Anterior cingulate cortex (tissue), 58 donors: ENCODE measurements at places on chromosomes 2 and 18.

- no peak for DNase-seq
These were observed 418.8 kb upstream of the SPHKAP start for GRCh38 chr2:228600265-228600664.

DNA sequence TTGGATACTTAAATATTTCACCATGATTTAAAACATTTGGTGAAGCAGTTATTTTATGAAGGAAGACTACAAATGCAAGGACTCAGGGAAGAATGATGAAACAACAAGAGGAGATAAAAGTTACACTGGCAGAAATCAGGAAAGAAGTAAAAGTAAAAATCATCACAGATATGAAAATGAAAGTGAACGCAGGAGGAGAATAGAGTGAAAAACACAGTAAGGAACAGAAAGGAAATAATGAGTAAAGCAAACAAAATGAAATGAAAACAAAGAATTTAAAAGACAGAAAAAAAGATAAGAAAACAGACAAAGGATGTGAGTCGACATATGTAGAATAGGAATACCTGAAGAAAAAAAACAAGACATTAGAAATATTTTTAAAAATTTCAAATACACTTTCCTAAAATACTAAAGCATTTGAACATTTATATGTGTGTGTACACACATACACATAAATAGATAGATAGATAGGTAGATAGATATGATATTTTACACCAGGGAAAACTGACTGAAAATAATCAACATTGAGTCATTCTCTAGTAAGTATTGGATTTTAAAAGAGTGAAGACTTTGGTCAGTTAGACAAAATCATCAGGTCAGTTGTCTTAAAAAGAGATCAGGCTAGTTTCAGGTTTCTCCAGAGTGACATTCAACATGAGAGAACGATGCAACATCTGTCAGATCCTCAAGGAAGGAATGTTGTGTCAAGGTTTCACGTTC is 12.1 kb upstream of the KDSR start:
- no peak for DNase-seq

GRCh38 chr18:76496194-76496890 is 1.3 kb upstream of the ZNF516 start:
- no peak for DNase-seq

DNA sequence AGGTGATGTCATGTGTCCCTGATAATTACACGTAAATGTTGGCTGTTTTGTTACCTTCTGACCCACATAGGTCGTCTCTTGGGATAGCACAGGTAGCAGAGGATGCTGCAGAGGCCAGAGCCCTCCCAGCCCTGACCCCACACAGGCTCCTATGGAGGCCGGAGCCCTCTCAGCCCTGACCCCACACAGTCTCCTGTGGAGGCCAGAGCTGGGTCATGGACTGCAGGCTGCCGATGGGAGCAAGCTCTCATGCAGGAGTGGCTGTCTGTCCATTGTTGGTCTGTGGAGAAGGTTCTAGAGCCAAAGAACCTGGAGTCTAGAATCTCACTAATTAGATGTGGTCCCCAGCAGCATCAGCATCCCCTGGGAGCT is 155.5 kb downstream of the LDLRAD4 start:
- no peak for DNase-seq

DNA sequence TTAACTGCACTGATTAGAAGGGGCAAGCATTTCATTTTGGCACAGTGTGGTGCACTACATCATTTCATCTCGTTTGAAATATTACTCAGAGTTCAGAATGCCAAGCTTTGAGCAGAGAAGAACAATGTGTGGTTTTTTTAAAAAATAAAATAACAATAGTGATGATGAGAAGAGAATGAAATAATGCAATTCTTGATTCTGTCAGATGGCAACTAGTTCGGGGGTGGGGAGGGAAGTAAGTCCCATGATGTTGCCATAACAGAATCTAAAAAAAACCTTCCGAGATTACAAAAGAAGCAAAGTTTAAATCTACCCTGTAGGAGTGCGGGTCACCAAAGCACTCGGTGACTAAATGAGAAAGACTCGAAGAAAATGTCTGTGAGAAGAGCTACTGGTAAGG is 490.4 kb downstream of the NR4A2 start:
- no peak for DNase-seq

DNA sequence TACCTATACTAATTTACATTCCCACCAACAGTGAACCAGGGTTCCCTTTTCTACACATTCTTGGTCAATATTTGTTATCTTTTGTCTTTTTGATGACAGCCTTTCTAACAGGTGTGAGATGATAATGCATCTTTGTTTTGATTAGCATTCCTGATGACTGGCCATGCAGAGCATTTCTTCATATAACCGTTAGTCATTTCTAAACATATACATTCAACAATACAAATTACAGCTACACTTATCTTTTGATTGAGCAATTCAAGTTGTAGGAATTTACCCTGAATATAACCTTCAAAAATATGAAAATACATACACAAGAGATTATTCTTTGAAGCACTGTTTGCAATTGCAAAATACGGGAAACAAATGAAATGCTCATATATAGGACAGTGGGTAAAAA is 94.9 kb downstream of the TMEM131 start:
- no peak for DNase-seq

DNA sequence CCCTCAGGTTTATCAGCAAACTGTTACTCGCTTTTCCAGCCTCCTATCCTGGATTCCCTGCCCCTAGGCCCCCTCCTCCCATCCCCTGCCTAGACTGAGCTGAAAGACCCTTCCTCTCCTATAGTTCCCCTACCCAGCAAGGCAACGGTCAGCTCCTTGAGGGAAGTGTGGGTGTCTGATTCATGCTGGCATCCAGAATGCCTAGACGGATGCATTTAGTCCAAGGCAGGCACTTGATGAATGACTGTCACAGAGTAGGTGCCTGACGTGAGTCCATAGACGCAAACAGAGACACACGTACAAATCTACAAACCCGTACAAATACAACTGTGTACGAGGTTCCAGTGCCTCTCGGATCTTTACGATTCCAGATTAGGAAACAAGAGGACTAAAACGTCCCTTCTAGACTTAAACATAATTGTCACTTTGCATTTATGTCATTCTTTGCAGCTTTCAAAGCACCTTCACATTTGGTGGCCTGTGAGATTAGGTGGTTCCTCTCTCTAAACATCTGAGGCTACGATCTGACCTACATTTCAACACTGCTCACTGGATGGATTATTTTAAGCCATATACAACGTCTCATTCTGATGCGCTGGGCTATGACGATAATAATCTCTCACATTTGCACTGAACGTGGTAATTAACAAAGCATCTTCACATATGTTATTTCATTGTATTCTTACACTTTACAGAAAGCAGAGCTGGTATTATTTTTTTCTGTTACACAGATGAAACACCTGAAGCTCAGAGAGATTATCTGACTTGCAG is 36.7 kb downstream of the DNMT3A start:
- no peak for DNase-seq

- no peak for DNase-seq
These were observed 17.0 kb downstream of the GPR35 start for GRCh38 chr2:240642061-240642805.

GRCh38 chr2:233033672-233034071 is 1.2 kb downstream of the NEU2 start:
- no peak for DNase-seq

DNA sequence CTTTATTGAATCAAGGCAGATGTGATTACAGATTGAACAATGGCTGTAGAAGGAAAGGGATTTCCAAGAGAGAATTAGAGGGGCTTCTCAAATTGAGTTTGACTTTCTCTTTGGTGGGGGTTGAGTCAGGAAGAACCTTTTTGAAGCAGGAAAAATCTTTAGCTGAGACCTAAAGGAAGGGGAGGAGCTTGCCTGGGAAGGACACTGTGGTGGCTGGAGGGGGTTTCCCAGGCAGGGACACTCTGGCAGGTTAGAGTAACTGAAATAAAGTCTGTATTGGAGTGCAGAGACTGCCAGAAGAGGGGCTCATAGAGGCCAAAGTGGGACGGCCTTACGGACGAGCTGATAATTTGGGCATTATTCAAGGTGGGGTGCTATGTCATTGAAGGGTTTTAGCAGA is 69.3 kb downstream of the NEDD4L start:
- DNase-seq: no peak

GRCh38 chr18:32277549-32277948 is 87.7 kb downstream of the MEP1B start:
- no peak for DNase-seq

DNA sequence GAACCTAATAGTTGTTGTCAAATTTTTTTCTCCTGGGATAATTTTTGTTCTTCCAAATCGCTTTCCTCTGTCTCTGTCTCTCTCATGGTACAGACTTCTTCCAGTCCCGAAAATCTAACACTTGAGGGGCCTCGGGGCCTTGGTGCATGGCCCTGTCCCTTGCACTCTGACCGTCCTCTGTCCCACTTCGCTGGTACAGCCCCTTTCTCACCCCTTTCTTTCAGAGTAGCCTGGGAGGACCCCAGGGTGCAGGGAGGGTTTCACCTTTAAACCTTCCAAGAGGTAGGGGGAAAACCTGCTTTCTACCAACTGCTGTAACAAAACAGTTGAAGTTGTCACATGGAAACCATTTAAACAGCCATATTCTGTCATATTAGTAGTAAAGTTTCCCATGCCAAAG is 22.2 kb upstream of the FAHD2A start:
- no peak for DNase-seq

DNA sequence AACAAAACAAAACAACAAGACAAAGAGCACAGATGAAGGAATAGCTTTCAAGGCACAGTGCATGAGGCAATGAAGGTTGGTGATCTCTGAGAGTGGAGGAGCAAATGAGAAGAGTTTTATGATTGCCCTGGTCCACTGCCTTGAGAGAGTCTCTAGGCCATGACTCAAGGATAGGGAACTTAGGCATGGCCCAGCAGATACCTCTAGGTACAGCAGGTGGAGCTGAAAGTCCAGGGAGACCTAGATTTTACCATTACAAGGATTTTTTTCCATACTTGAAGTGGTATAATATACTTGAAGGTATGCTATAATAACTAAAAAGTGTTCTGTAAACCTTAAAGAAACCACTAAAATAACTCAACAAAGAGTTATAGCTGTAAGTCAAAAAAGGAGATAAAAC is 239.5 kb upstream of the KLHL29 start:
- no peak for DNase-seq

DNA sequence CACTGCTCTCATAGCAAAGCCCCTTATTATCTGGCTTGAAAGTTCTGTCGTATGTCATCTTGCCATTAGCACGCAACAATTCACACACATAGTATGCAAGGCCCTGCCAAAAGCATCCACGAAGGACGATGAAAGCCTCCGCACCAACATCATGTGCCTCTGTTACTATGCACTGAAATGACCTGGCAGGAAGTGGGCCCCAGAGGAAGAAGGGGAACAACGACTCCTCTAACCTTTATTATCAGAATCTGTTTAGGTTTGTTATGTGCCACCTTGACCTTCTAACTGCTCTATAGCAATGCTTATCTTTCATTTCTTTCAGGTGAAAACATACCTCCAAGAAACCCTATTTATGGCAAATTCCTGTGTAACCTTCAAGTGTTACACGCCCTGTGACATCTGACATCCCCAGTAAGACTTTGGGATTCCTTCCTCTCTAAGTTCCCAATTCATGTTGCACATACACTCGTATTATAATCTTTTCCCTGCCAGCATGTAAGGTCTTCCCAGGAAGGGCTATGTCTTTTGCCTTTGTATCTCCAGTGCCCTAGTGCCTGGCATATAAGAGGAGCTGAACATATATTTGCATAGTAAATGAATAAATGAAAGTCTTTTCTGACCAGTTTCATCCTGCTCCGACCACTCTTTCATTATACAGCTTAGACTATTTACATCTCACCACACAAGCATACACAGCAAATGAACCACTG is 7.0 kb upstream of the NDUFV2 start:
- no peak for DNase-seq

DNA sequence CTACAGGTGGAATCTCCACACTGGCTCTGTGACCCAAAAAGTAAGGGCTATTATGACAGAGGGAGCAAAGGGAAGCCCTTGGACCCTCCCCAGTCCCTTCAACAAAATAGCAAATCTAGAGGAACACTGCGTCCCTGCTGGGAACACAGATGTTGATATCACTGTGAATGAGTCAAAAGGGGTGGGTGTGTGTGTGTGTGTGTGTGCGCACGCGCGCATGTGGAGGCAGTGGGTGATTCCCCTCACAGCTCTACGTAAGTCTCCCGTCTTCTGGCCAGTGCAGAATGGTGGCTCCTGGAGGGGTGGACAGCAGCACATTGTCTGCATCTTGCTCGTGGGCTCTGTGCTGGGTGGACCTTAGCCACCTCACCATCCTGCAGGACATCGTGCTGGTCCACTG is 7.8 kb upstream of the C2orf72 start:
- DNase-seq: no peak

- no peak for DNase-seq
These were observed 3.8 kb downstream of the DLX2 start for GRCh38 chr2:172098650-172099471.

- no peak for DNase-seq
These were observed 198.8 kb downstream of the NDUFA10 start for GRCh38 chr2:239826376-239826775.

GRCh38 chr2:10922307-10923007 is 10.7 kb downstream of the KCNF1 start:
- DNase-seq: no peak

DNA sequence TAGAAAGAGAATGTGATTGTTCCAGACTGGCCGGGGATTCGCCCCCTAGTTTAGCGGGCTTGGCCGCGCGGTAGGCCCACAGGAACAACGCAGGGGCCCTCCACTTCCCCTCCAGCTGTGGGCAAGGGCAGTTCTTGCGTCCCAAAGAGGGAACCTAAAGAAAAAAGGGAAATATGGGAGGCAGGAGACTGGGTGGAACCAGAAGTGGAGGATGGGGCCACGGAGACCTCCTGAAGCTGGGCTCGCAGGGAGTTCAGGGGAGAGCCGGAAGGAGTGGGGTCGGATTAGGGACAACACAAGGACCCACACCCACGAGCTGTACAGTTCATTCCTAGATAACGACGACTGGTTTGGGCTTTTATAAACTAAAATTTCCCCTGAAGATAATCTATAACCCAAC is 18.2 kb downstream of the GNLY start:
- DNase-seq: no peak
